Activated CD4-positive, alpha-beta T cell treated with anti-CD3 and anti-CD28 coated beads, Interleukin-2, amount 50 U/mL, for 48 hours (primary cell): ENCODE measurements at places on chromosomes 13 and 19.
A peak's percentile ranks its signal among the peaks of the same experiment; 100 is the strongest.

DNA sequence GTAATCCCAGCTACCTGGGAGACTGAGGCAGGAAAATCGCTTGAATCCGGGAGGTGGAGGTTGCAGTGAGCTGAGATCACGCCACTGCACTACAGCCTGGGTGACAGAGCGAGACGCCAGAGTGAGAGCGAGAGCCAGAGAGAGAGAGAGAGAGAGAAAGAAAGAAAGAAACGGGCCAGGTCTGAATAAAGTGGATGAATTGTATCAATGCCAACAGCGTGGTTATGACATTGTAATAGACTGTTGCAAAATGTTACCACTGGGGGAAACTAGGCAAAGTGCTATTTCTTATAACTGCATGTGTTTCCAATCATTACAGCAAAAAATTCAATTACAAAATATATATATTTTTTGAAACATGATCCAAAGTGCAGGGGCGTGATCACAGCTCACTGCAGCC lies 11.8 kb upstream of the BTBD2 start:
- DNase-seq = no peak

DNA sequence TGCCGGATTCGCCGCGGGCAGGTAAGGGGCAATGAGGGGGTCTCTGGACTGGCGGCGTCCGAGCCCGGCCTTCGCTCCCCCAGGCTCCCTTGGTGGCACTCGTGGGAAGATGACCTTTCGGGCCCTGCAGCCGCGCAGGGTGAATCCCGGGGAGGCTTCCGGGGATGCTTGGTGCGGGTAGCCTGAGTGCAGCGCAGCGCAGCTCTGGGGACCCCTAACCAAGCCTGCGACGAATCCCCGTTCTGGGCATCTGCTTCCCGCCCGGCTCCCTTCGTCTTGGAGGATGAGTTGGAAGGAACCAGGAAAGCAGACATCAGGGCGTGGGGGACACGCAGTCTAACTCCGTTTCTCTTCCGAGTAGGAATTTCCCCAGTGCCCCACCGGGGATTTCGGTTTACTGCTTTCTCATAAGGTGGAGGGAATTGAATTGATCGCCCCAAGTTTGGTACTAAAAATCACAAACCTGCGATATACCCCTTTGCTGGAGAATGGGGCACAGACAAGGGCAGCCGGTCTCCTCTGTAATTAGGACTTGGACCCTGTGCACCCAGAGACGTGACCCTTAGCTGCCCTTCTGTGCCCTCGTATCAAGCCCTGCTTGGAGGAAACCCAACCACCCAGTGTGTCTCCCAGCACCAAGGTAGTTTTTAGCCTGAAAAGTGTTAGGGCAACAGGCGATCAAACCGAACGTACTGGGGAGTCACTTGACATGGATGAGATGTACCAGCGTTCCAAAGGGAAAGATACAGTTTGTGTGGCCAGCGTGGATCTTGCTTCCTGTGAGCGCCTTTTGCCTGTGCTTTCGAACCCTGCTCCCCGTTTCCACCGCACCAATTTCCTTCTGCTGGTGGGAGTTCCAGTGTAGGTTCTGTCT lies 1.0 kb downstream of the GPC5 start:
- peak; percentile 5 for DNase-seq

- DNase-seq = no peak
Measured at GRCh38 chr19:32330213-32330857, 15.1 kb upstream of the ZNF507 start.

GRCh38 chr13:46529216-46529919 lies 23.6 kb upstream of the LRCH1 start:
- no peak for DNase-seq

DNA sequence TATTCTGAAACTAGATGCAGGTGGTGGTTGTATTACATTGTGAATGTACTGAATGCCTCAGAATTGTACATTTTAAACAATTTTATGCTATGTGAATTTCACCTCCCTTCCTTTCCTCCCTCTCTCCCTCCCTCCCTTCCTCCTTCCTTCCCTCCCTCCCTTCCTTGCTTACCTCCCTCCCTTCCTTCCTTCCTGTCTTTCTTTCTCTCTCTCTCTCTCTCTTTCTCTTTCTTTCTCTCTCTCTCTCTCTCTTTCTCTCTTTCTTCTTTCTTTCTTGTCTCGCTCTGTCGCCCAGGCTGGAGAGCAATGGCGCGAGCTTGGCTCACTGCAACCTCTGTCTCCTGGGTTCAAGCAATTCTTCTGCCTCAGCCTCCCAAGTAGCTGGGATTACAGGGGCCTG lies 37.2 kb downstream of the IER2 start:
- no peak for DNase-seq

DNA sequence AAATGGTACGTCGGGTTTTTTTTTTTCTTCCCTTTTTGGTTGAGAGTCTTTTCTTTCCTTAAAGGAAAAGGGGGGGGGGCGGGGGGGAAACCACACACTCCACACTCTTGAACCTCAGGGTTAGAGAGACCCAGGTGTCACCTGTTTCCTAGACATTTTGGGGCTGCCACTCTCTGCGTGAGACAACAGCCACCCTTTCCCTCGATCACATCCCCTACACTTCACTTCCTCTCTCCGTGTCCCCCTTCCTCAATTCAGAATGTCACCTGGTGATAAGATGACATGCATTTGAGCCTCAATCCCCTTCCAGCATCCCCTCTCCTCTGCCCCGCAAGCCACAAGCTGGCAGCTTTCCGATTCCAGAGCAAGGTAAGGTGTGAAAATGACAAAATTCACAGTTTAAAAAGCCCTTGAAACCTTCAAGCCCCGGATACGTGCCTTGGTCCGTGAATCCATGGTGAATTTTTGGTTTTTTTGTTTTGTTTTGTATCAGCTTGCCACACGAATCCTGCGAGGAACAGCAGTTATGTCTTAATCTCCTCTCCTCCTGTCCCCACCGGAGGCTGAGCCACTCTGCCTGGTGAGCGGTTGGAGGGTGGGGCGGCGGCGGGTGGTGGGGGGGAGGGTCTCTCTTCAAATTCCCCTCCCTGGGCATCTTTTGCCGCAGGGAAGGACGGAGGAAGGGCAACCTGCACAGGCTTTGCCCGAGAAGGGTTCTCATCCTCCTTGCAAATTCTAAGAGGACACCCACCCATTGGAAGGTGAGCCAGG lies 4.2 kb downstream of the PTPRS start:
- DNase-seq = no peak

- DNase-seq = no peak
Measured at GRCh38 chr13:94030415-94031119, 448.9 kb downstream of the DCT start.
